ENCODE measurements at places on chromosomes 7 and 10.
A peak's percentile ranks its signal among the peaks of the same experiment; 100 is the strongest.

DNA sequence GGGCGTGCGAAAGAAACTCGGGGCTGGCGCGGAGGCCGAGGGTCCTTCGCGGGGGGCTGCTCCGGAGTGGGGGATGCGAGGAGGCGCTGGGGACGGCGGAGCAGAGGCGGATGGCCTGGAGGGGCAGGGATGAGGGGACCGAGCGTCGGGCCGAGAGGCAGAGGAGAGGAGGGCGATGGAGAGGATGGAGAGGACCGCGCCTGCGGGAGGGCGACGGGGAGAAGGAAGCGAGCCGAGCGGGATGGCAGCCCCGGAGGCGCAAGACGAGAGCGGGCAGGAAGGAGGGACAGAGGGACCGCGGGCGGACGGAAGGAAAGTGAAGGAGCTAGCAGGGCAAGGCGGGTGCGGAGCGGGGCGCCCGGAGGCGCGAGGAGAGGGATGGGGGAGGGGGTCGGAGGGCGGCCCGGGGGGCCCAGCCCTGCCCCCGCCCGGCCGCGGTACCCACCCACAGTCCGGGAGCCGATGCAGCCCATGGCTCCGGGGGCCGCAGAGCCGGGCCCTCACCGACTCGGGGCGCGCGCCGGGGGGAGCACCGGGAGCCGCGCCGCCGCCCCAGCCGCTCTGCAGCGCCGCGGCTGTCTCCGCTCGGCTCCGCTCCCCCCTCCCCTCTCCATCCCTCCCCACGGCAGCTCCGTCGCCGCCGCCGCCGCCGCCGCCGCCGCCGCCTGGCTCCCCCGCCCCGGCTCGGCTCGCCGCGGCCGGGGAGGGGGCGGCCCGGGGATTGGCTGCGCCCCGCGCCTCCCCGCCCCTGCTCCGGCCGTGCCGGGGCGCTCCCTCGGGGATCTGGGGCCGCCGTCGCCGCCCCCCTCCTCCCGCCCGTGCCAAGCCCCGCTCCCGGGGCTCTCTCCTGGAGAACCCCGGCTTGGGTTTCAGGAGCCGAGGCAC lies at the start of gene FAM131B:
TSS of gene FAM131B (minus strand) at position 583 of the 885 bp plus-strand sequence. CDS start at position 473, 110 bp downstream.
- no peak for DNase-seq

GRCh38 chr10:34615770-34616169 lies 199.3 kb downstream of the PARD3 start:
- DNase-seq: no peak

DNA sequence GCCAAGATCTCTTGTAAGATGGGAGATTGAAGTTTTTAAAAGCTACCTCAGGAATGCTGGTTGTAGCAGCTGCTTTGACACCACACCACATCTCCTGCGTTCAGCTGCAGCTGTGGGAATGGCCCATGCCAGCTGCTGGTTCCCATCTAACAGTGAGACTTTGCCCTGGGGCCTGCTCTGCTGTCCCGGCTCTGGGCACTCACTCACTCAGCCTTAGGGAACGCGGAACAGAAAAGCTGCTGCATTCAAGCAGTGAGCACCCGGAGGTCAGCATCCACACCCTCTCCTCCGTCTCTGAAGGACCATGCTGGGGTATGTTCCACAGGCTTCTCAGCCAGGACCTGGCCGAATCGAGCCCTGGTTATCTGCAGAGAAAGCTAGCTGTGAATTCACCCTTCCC lies 197.1 kb upstream of the CXCL12 start:
- no peak for DNase-seq

- DNase-seq: no peak
Measured at GRCh38 chr10:112465299-112465883, 18.4 kb downstream of the VTI1A start.

- DNase-seq: no peak
Measured at GRCh38 chr7:90727412-90727811, 131.3 kb downstream of the CDK14 start.

GRCh38 chr10:97154781-97155180 lies 31.0 kb downstream of the SLIT1 start:
- peak; percentile 66 for DNase-seq

- DNase-seq: no peak
Measured at GRCh38 chr7:27973625-27974024, 207.0 kb downstream of the JAZF1 start.

Measured in SHP77 (cell line).